ENCODE measurements at places on chromosomes 11 and 22. TPM values are rescaled to one million over a fixed set of nuclear protein-coding genes. Genes with fewer than 3 reads are reported as not detected.
A peak's percentile ranks its signal among the peaks of the same experiment; 100 is the strongest.

DNA sequence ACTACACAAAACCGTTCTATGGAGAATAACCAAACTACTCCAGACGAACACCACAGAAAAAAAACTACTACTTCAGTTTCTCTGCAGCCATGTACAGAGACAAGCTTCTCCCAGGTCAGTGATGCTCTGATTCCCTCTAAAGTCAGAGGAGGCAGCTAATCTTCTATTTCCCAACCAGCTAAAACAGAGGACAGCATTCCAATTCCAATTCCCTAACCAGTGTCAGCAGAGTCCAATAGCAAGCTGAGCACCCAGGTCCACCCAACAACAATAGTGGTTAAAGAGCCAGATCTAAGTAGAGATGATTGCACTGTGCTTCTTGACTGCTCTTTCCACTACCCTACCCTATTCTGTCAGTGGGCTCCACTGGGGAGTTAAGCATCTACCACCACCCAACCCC is 6.7 kb downstream of the XKR3 start:
- H3K36me3 ChIP-seq: peaks cover 3% of the 10 kb centered on the region
- no peak overlapping the region for H3K27ac ChIP-seq
- peaks cover 11% of the 10 kb centered on the region for H3K27me3 ChIP-seq
- no peak for DNase-seq

GRCh38 chr22:37019309-37020191 is at the start of the genes MPST and TST:
MPST (plus strand) TSS chr22:37019742; CDS start chr22:37019837, 95 bp downstream.
TST (minus strand) TSS chr22:37019447; CDS start chr22:37018732, 715 bp downstream.
- no peaks in the 10 kb centered on the region for H3K36me3 ChIP-seq
- H3K27ac ChIP-seq: peak within 1 kb of the TSS; percentile 83
- DNase-seq: peak; percentile 76

C11orf86 gene
- not detected for total RNA-seq

SCGB1D2 gene
- total RNA-seq: not detected

CRYAB gene
- not detected for total RNA-seq

GRCh38 chr11:11836676-11837231 is 5.0 kb upstream of the USP47 start:
- no peak overlapping the region for H3K4me3 ChIP-seq
- H3K4me1 ChIP-seq: peaks cover 2% of the 10 kb centered on the region
- H3K27me3 ChIP-seq: peaks cover 4% of the 10 kb centered on the region
- no peak for DNase-seq
- H3K27ac ChIP-seq: no peak overlapping the region
- no peaks in the 10 kb centered on the region for H3K36me3 ChIP-seq

LDHAL6A gene
- total RNA-seq: not detected

DNA sequence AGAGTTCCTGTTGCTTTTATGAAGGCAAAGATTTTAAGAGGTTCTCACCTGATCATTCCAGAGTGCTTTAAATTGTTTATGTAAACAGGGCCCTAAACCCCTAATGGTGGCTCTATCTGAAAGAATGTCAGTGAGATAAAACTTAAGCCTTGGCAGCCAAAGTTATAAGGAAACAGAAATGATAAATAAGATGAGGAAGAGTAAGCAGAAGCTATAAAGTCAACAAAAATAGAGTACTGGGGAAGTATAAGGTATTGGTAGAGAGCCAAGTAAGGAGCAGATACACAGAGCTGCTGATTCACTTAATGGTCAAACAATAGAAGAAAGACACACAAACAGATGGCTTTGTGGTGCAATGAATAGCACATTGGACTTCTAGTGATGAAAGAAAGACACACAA is 37.9 kb downstream of the TMPRSS5 start:
- DNase-seq: no peak
- no peak overlapping the region for H3K27ac ChIP-seq
- no peaks in the 10 kb centered on the region for H3K36me3 ChIP-seq
- no peaks in the 10 kb centered on the region for H3K4me1 ChIP-seq
- H3K27me3 ChIP-seq: peaks cover 13% of the 10 kb centered on the region
- no peak overlapping the region for H3K4me3 ChIP-seq

DNA sequence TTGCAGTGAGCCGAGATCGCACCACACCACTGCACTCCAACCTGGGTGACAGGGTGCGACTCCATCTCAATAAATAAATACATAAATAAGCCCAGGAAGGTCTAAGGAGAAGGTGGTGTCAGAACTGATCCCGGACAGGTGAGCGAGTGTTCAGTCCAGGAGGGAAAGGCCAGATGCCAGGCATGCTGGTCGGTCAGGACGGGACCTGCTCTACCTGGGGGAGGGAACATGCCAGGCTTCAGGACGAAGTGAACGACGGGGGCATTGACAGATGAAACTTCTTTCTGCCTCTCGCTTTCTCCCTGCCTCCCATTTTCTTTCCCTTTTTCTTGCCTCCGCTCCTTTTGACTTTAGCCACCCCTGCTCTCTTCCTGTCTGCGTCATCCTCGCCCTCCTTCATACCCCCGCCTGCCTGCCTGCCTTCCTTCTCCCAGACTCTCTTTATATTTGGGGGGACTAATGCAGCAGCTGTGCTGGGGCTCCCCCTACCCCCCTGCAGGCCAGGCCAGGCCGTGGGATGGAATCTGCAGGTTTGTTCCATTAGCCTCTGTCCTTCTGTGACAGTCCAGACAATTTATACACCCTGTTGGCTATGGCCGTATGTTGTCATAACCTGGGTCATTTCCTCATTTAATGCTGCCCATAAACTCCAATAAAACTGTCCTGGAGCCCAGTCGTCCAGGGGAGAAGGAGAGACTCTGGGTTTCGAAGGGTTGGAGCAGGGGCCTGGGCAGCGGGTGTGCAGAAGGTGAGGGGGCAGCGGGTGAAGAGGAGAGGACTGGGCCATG is 209.2 kb upstream of the TBCEL start:
- H3K4me3 ChIP-seq: no peak overlapping the region
- no peak for DNase-seq
- H3K27me3 ChIP-seq: peaks cover 14% of the 10 kb centered on the region
- H3K27ac ChIP-seq: peak overlapping the region; percentile 13
- peaks cover 2% of the 10 kb centered on the region for H3K4me1 ChIP-seq

GRCh38 chr22:19811811-19812771 is 42.6 kb downstream of the GNB1L start:
- H3K4me1 ChIP-seq: peaks cover 9% of the 10 kb centered on the region
- no peaks in the 10 kb centered on the region for H3K27me3 ChIP-seq
- H3K4me3 ChIP-seq: no peak overlapping the region
- no peak for DNase-seq
- no peak overlapping the region for H3K27ac ChIP-seq
- no peaks in the 10 kb centered on the region for H3K36me3 ChIP-seq

- H3K4me3 ChIP-seq: no peak overlapping the region
- no peaks in the 10 kb centered on the region for H3K4me1 ChIP-seq
- H3K27me3 ChIP-seq: no peaks in the 10 kb centered on the region
- H3K27ac ChIP-seq: no peak overlapping the region
- no peak for DNase-seq
These were observed 246.5 kb downstream of the CADM1 start for GRCh38 chr11:115257678-115258077.

DNA sequence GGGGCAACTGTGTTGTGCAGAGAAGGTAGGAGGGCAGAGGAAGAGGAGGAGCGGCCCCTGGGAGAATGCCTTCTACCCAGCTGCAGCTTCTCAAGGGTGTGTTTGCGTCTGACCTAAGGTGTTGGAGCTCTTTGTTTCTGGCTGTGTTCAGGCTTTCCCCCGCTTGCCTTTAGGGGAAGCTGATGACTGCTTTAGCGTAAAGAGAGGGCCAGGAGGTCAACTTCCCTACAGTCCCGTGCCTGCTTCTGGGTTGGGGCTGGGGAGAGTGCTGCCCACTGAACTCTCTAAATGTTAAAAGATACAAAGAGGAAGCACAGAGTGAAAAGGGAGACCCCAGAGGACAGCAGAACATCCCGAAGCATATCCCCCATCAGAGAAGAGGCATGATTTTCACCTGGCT is 99.2 kb downstream of the PTPRJ start:
- H3K4me1 ChIP-seq: peaks cover 38% of the 10 kb centered on the region
- H3K4me3 ChIP-seq: no peak overlapping the region
- H3K36me3 ChIP-seq: peaks cover 45% of the 10 kb centered on the region
- no peaks in the 10 kb centered on the region for H3K27me3 ChIP-seq
- DNase-seq: no peak
- H3K27ac ChIP-seq: no peak overlapping the region

DNA sequence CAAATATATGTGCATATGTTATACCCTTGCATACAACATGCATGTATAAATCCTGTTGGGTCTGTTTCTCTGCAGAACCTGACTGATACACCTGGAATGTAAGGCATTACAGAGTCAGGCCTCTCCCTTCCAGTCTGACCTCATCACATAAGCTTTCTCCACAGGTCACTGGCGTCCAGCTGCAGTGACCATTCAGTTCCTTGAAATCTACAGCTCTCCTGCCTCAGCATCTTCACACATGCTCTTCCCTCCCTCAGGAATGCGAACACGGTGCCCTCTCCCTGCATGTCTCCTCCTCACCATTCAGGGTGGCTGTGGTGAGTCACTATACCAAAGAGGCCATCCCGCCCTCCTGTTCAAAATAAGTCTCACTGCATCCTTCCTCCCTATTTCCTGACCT is 657.8 kb upstream of the B3GAT1 start:
- no peaks in the 10 kb centered on the region for H3K4me1 ChIP-seq
- DNase-seq: no peak
- no peaks in the 10 kb centered on the region for H3K27me3 ChIP-seq
- no peak overlapping the region for H3K27ac ChIP-seq

GRCh38 chr22:37549704-37550059 is 10.6 kb upstream of the CDC42EP1 start:
- H3K4me1 ChIP-seq: peaks cover 6% of the 10 kb centered on the region
- no peak for DNase-seq

SYCE3 gene
- total RNA-seq: 0.79 TPM

GRCh38 chr22:18950141-18950540 is 14.0 kb upstream of the PRODH start:
- DNase-seq: no peak
- peaks cover 13% of the 10 kb centered on the region for H3K27me3 ChIP-seq
- no peaks in the 10 kb centered on the region for H3K36me3 ChIP-seq
- no peak overlapping the region for H3K27ac ChIP-seq

TMEM218 gene
- total RNA-seq: 13.1 TPM

- H3K4me3 ChIP-seq: no peak overlapping the region
- H3K27me3 ChIP-seq: peaks cover 40% of the 10 kb centered on the region
- no peaks in the 10 kb centered on the region for H3K36me3 ChIP-seq
These were observed 1.7 kb downstream of the FGF3 start for GRCh38 chr11:69817265-69818230.

APOBEC3G gene
- 118 TPM for total RNA-seq

- H3K4me3 ChIP-seq: no peak overlapping the region
- no peaks in the 10 kb centered on the region for H3K27me3 ChIP-seq
- DNase-seq: no peak
- H3K27ac ChIP-seq: no peak overlapping the region
- H3K4me1 ChIP-seq: no peaks in the 10 kb centered on the region
These were observed 23.9 kb downstream of the NEFH start for GRCh38 chr22:29503811-29504372.

GRCh38 chr11:92782806-92783205 is 186.6 kb upstream of the MTNR1B start:
- H3K4me1 ChIP-seq: no peaks in the 10 kb centered on the region
- no peak overlapping the region for H3K27ac ChIP-seq
- H3K27me3 ChIP-seq: peaks cover 3% of the 10 kb centered on the region
- H3K4me3 ChIP-seq: no peak overlapping the region
- DNase-seq: no peak

PCSK7 gene
- 191 TPM for total RNA-seq

- no peak for DNase-seq
- no peak overlapping the region for H3K4me3 ChIP-seq
- no peaks in the 10 kb centered on the region for H3K36me3 ChIP-seq
- peaks cover 9% of the 10 kb centered on the region for H3K4me1 ChIP-seq
- H3K27ac ChIP-seq: no peak overlapping the region
These were observed 10.0 kb upstream of the MTMR3 start for GRCh38 chr22:29872989-29873388.

- H3K4me1 ChIP-seq: peaks cover 19% of the 10 kb centered on the region
- no peak overlapping the region for H3K4me3 ChIP-seq
- DNase-seq: no peak
- peaks cover 12% of the 10 kb centered on the region for H3K36me3 ChIP-seq
- H3K27me3 ChIP-seq: no peaks in the 10 kb centered on the region
- H3K27ac ChIP-seq: no peak overlapping the region
These were observed 17.0 kb upstream of the SUSD2 start for GRCh38 chr22:24164243-24164642.
